ENCODE measurements at places on chromosomes 13 and 19. TPM values are rescaled to one million over a fixed set of nuclear protein-coding genes. Genes with fewer than 3 reads are reported as not detected.

GRCh38 chr13:80668452-80668851 is 327.5 kb upstream of the SPRY2 start:
- H3K4me3 ChIP-seq: no peak overlapping the region
- no peak for DNase-seq
- H3K4me1 ChIP-seq: no peaks in the 10 kb centered on the region
- H3K27ac ChIP-seq: no peak overlapping the region

- DNase-seq: no peak
- no peak overlapping the region for H3K4me3 ChIP-seq
- no peaks in the 10 kb centered on the region for H3K4me1 ChIP-seq
- H3K27ac ChIP-seq: no peak overlapping the region
- H3K27me3 ChIP-seq: no peaks in the 10 kb centered on the region
These were observed 49.0 kb upstream of the POMP start for GRCh38 chr13:28609926-28610325.

The LMO7 gene
- polyA plus RNA-seq: 20.7 TPM

DNA sequence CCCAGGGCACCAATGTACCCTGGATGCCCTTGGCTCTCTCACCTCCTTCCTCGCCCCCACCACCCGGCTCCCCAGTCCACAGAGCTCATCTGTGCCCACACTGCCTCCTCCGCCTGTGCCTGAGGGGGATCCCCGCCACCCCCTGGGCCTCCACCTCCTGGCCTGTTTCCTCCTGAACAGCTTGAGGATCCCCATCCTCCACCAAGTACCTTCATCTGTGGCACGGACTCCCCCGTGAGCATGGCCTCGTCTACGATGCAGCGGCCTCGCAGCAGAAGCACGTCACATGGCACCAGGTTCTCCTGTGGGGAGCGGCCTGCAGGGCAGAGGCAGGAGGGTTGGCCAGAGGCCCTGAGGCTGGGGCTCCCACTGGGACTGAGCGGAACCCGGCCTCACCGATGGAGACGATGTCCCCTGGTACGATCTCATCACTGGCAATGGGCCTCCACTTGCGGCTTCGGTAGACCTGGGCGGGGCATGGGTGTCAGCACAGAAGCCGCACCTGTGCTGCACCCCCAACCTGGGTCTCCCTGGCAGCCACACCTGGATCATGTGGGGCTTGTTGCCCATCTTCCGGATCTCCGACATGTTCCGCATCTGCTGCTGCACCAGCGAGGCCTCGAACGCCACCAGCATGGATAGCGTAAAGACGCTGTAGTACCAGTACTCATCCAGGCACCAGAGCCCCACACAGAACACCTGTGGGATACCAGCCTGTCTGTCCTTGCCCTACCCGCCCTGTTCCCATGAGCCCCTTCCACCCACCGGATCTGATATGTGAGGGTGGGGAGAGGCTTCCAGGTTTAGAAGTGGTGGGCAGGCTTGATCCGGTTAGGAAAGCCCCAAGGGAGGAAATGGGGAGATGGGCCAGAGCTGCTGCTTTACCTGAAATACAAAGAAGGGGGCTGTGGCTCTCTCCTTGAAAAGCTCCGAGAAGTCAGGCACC is 6.8 kb downstream of the ATP13A1 start:
- peaks cover 4% of the 10 kb centered on the region for H3K4me1 ChIP-seq
- peak; percentile 9 for DNase-seq
- H3K36me3 ChIP-seq: peaks cover 13% of the 10 kb centered on the region
- H3K27me3 ChIP-seq: no peaks in the 10 kb centered on the region

The MPND gene
- polyA plus RNA-seq: 16.7 TPM

DNA sequence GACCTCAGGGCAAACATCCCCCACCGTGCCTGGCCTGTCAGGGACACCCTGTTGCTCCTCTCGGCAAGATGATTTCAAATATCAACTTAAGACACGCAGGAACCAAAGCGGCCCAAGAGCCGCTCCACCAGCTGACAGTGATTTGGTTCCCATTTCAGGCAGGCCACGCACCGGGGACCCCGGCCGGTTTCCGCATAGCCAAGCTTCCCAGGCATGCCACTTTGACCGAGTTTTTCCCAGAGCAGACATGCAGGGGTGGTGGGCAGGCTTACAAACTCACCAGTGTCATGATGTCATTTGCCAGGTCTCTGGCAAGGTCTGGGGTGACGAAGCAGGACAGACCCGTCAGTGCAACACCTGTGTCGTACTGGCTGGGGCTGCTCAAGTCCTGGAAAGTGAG is 19.2 kb downstream of the AP3D1 start:
- no peaks in the 10 kb centered on the region for H3K4me1 ChIP-seq
- no peaks in the 10 kb centered on the region for H3K27me3 ChIP-seq
- DNase-seq: no peak
- H3K36me3 ChIP-seq: no peaks in the 10 kb centered on the region
- no peak overlapping the region for H3K4me3 ChIP-seq

The DCT gene
- polyA plus RNA-seq: 0.27 TPM

DNA sequence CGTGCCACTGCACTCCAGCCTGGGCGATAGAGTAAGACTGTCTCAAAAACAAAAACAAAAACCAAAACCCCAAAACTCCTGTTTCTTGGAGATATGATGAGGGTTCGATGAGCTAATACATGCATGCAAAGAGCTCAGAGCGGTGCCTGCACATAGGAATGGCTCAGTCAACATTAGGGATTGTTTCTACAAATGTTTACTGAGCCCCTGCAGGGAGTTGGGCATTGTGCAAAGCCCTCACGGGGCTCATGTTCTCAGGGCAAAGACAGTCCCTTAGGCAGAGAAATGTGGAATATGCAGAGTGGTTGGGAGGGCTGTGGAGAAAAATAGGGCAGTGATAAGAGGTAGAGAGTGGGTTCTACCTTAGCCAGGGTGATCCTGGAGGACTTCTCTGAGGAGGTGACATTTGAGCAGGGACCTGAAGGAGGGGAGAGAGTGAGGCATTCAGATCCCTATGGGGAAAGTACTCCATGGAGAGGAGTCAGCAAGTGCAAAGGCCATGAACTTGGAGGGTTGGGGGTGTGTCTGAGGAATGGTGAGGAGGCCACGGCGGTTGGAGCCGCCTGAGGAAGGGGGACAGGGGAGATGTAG is 1.5 kb upstream of the EHD2 start:
- H3K27ac ChIP-seq: no peak overlapping the region
- peaks cover 1% of the 10 kb centered on the region for H3K36me3 ChIP-seq
- H3K4me1 ChIP-seq: no peaks in the 10 kb centered on the region
- no peaks in the 10 kb centered on the region for H3K27me3 ChIP-seq

DNA sequence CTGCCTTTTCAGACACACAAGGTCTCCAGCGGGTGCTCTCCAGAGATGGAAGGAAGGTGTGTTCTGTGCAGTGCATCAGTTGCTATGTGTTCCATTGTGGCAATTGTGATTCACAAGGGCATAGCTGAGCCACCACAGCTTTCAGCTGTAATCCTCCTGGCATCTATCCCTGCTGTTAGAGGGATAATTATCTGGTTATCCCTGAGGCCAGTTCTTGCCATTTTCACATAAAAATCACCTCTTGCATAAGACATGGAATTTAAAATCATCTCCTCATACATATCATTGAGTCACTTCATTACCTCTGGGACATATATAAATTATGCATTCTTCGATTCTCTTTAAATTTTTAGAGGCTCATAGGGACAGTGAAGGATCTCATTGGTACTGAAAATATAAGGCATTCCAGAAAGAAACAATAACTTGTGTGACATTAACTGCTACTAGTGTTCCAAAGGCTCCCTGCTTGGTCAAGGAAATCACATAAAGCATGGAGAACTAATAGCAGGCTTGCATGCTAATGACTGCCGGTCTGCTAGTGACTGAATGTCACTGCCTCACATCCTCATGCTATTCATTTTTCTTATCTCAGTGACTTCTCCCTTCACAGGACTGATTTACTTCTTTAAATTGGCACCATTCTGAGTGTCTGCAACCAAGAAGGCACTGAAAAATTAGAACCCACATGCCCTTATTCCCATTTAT is 214.0 kb downstream of the ENOX1 start:
- no peaks in the 10 kb centered on the region for H3K4me1 ChIP-seq
- DNase-seq: no peak
- no peaks in the 10 kb centered on the region for H3K27me3 ChIP-seq
- H3K27ac ChIP-seq: no peak overlapping the region
- no peaks in the 10 kb centered on the region for H3K36me3 ChIP-seq

- no peak for DNase-seq
- no peaks in the 10 kb centered on the region for H3K27me3 ChIP-seq
- no peak overlapping the region for H3K27ac ChIP-seq
- peaks cover 19% of the 10 kb centered on the region for H3K36me3 ChIP-seq
- no peak overlapping the region for H3K4me3 ChIP-seq
These were observed 24.1 kb downstream of the RRAS start for GRCh38 chr19:49615861-49616260.

- H3K27me3 ChIP-seq: no peaks in the 10 kb centered on the region
- no peaks in the 10 kb centered on the region for H3K4me1 ChIP-seq
- no peaks in the 10 kb centered on the region for H3K36me3 ChIP-seq
- H3K27ac ChIP-seq: no peak overlapping the region
These were observed 1.0 kb downstream of the DIRAS1 start for GRCh38 chr19:2719920-2720776.

- H3K27ac ChIP-seq: no peak overlapping the region
- H3K4me3 ChIP-seq: no peak overlapping the region
- no peaks in the 10 kb centered on the region for H3K4me1 ChIP-seq
- no peaks in the 10 kb centered on the region for H3K36me3 ChIP-seq
These were observed 276.4 kb downstream of the LHFPL6 start for GRCh38 chr13:39326469-39327171.

The CYP4F2 gene
- not detected for polyA plus RNA-seq

DNA sequence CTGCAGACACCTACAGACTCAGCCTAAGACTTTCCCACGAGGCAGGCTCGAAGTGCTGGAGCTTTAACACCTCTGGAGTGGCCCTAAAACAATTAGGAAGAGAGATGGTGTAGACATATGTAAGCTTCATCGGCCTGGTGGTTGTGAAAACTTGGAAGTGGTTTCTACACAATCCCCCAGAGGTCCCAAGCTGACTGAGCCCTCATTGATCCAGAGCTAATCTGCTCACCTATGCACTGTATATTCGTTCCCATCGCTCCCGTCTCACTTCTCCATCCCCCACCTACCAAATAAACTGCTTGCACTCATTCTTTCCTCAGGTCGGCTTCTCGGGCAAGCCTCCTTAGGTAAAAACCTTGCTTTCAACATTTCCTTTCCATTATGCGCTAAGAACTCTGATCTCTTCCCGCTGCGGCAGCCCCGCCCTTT is 767 bp upstream of the ZNF793 start:
- H3K27ac ChIP-seq: peak overlapping the region; percentile 89
- peak overlapping the region; percentile 67 for H3K4me3 ChIP-seq
- H3K36me3 ChIP-seq: no peaks in the 10 kb centered on the region
- peaks cover 4% of the 10 kb centered on the region for H3K4me1 ChIP-seq
- no peak for DNase-seq

DNA sequence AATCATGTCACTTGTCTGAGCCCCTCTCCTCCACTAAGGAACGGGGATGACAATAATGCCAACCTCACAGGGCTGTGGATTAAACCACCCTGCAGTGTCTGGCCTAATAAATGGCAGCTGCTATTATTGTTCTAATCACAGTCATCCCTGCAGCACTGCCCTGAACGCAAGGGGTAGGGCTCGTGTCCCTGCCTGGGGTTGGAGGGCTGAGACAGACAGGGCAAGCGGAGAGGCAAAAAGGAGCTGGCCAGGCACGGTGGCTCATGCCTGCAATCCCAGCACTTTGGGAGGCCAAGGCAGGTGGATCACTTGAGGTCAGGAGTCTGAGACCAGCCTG is 10.2 kb upstream of the KPTN start:
- no peak for DNase-seq
- no peaks in the 10 kb centered on the region for H3K27me3 ChIP-seq
- H3K4me1 ChIP-seq: no peaks in the 10 kb centered on the region
- H3K27ac ChIP-seq: no peak overlapping the region

DNA sequence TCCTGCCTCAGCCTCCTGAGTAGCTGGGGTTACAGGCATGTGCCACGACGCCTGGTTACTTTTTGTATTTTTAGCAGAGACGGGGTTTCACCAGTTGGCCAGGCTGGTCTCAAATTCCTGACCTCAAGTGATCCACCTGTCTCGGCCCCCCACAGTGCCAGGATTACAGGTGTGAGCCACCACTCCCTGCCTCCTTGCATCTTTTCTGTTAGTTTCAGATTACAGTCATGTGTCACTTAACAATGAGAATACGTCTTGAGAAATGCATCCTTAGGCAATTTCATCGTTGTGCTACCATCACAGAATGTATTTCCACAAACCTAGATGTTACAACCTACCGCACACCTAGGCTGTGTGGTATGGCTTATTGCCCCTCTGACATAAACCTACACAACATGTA is 180.4 kb downstream of the TM9SF2 start:
- no peaks in the 10 kb centered on the region for H3K27me3 ChIP-seq
- no peaks in the 10 kb centered on the region for H3K4me1 ChIP-seq
- no peaks in the 10 kb centered on the region for H3K36me3 ChIP-seq
- H3K27ac ChIP-seq: no peak overlapping the region

- no peaks in the 10 kb centered on the region for H3K4me1 ChIP-seq
- no peaks in the 10 kb centered on the region for H3K36me3 ChIP-seq
- H3K4me3 ChIP-seq: no peak overlapping the region
These were observed 76.2 kb upstream of the CSNK1A1L start for GRCh38 chr13:37181620-37182019.

The IZUMO4 gene
- polyA plus RNA-seq: 32.8 TPM

The SERTM1 gene
- polyA plus RNA-seq: 0.23 TPM

DNA sequence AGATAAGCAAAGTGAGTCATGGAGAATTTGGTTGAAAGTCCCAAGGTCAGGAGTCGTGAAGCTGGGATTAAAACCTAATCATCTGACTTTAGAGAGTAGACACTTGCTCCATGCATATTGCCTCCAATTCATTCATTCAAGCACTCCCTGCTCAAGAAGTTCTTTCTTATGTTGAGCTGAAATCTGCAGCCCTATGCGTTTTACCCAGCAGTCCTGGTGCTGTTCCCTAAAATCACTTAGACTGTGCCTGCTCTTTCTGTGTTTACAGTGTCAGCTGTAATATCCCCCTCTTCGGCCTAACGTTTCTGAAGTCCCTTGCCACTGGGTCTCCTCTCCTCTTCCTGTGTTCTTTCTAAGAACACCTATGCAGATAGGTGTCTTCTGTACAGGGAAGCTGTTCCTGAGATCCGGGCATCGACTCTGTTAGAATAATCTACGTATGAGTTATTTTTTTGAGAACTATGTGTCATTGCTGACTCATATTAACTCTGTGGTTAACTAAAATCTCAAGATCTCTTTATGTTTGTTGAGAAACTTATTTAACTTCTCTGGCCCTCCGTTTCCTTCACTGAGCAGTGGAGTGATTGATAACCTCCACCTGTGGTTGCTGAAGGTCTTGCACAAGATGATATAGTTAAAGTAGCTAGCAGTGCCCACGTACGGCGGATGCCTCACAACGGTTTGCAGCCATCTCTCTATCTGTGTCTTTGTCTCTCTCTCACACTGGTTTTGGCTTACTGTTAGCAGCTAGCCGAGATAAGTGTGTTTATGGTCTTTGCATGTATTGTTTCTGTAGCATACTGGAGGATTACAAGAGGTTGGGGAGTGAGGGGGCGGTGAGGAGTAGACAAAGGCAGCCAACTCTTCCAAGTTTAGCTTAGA is 4.7 kb downstream of the ALOX5AP start:
- no peak overlapping the region for H3K4me3 ChIP-seq
- DNase-seq: no peak
- H3K4me1 ChIP-seq: no peaks in the 10 kb centered on the region
- H3K27ac ChIP-seq: no peak overlapping the region

DNA sequence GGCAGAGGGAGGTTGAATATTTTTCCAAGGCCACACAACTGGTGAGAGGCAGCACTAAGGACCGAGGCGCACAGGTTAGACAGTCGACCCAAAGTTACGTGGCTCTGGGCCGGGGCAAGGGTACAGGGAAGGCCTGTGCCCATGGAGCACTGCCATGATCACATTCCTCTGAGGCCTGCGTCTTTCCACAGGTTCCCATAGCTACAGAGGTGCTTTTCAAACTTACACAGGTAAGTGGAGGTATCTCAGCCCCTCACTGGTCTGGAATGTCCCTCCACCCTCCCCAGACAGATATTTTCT is 814 bp downstream of the ZNF211 start:
- H3K36me3 ChIP-seq: no peaks in the 10 kb centered on the region
- DNase-seq: no peak
- H3K4me1 ChIP-seq: no peaks in the 10 kb centered on the region
- H3K27ac ChIP-seq: no peak overlapping the region
- no peaks in the 10 kb centered on the region for H3K27me3 ChIP-seq

All from pancreas (tissue), 10 donors.